ENCODE measurements at places on chromosomes 1 and 21.
A peak's percentile ranks its signal among the peaks of the same experiment; 100 is the strongest.

DNA sequence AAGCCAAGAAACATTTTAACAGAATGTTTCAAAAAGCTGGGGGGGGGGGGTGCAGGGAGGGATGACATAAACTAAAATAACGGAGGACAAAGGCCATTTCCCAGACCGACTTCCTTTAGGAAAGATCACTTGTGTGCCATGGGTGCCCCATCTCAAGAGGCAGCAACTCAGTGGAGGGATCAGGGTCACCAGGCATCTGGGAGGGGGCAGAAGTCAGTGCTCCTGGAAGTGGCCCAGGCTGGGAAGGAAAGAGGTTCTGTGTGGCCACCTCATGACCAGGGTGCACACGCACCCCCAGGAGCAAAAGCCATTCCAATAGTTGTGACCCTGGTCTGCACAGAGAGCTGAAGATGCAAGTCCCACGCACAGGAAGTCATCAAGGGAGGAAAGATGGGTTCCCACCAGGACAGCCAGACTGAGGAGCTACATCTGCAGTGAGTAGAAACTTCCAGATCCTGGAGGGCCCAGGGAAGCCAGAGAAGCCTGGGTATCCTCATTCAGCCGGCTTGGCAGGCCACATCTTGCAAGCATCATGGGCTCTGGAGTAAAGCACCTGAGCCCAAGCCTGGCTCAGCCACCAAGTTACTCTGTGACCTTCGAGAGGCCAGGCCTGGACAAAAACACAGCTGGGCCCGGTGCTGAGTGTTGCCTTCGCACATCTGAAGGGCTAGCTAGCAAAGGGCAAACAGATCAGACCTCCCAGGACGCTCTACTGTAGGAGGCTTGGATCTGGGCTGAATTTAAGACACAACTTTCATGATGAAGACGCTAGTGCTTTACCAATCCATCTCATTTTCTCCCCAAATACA, 36.0 kb downstream of the NPHP4 start:
- DNase-seq, result no peak

- DNase-seq, result no peak
Measured at GRCh38 chr1:52424231-52424636, 19.8 kb downstream of the PRPF38A start.

GRCh38 chr1:78520216-78520615, 29.4 kb downstream of the PTGFR start:
- no peak for DNase-seq

- DNase-seq, result no peak
Measured at GRCh38 chr1:183957216-183957830, 80.2 kb downstream of the COLGALT2 start.

DNA sequence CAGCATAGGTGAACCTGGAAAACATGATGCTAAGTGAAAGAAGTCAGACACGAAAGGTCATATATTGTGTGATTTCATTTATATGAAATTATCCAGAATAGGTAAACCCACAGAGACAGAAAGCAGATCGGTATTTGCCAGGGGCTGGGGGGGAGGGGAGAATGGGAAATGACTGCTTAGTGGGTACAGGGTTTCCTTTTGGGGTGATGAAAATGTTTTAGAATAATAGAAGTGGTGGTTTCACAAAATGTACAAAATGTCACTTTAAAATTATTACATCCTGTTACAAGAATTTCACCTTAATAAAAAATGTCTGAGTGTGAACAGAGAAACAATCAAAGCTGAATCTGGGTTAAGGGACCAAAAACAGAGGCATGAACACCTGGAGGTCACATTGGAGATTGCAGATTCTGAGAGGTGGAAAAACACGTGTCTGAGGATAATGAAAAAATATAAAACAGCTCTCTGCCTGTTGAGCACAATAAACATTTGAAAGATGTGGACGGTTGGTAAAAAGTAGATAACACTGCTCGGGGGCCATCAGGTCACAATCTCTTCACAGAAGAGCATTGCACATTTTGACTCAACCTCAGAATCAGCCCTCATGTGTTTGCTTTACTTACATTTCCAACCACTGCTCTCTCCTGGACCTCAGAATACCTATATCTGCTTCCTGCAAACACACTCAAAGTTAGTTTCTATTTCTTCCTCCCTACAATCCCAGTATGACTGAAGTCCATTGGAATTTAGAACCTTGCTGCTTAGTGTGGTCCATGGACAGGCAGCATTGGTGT, 3.2 kb downstream of the SLAMF6 start:
- DNase-seq, result peak; percentile 46

GRCh38 chr1:238443687-238444086, 553.0 kb upstream of the ZP4 start:
- DNase-seq, result no peak

DNA sequence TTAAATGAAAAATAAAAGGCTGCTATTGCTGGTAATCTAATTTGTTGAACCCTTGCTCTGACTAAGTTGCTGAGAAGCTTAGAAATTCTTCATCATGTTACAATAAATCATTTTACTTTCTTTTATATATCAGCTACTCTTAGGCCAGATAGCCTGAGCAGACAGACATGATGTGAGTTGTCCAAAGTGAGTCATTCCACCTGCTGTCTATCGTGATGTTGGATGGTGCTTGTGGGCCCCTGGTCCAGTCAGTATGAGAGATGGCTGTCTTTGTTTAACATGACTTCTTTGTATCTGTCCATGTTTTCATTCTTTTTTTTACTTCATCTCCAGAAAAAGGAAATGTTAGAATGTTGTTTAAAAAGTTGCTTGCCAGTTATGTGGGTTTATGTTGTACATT, 188.8 kb downstream of the ADGRL2 start:
- DNase-seq, result no peak

DNA sequence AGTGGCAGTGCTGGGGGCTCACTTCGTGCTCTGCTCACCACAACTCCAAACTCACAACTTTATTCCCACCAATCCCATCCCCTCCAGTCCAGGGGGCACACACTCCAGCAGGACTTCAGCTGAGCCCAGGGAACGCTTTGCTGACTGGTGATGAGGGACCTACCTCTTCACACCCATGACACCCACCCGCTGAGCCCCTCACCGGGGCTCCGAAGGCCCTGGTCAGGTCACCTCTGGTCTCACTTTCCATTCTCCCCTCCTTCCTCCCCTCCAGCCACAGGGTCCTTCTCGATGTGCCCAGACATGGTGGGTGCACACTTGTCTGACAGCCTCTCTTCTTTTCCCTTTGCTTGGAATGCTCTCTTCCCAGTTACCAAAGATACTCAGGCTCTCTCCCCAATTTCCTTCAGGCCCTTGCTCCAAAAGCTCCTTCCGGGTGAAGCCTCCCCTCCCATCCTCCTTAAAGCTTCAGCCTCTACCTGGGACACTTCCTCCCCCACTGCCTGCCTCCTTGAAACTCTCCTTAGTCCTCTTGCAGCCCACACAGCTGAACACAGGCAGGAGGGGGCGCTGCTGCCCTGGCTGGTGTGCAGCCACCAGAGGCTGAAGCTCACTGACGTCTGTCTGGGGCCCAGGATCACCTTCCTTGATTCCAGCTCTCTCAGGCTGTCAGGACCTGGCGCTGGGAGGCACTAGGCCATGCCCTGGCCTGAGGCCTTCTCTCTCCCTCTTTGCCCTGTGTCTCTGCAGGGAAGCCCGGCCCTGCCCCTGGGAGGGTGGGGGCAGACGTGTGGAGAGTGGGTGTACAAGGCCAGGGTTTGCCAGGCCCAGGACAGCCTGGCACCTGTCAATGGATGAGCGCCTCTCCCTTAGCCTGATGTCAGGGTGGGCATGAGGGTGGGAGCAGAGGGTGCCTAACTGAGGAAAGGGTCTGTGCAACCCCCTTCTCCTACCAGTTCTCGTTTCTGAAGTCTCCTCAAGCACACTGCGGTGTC, 1.6 kb downstream of the KCNE1 start:
- DNase-seq, result peak; percentile 71

DNA sequence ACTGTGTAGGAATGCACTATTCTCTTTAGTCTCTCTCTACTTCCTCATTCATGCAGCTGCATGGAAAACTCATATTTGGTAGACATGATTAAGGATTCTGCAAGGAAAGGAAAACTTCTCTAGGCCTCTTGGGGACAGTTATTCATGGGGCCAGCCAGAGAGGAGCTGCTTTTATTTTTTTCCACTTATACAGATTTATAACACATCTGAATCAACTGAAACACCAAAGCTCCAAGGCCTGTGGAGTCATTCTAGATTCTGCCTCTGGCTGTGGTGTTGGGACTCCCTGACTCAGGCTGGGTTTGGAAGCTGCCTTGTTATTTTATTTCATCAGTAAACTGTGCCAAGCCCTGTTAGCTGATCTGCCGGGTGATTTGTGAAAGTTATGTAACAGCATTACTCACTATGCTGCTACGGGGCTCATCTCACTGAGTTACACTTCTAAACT, 83.9 kb upstream of the EDEM3 start:
- DNase-seq, result no peak

- DNase-seq, result no peak
Measured at GRCh38 chr1:103563056-103563455, 8.3 kb upstream of the AMY2B start.
